ENCODE measurements at places on chromosomes 6 and 20.

GRCh38 chr6:21436625-21437024 lies 156.9 kb upstream of the SOX4 start:
- DNase-seq: no peak

DNA sequence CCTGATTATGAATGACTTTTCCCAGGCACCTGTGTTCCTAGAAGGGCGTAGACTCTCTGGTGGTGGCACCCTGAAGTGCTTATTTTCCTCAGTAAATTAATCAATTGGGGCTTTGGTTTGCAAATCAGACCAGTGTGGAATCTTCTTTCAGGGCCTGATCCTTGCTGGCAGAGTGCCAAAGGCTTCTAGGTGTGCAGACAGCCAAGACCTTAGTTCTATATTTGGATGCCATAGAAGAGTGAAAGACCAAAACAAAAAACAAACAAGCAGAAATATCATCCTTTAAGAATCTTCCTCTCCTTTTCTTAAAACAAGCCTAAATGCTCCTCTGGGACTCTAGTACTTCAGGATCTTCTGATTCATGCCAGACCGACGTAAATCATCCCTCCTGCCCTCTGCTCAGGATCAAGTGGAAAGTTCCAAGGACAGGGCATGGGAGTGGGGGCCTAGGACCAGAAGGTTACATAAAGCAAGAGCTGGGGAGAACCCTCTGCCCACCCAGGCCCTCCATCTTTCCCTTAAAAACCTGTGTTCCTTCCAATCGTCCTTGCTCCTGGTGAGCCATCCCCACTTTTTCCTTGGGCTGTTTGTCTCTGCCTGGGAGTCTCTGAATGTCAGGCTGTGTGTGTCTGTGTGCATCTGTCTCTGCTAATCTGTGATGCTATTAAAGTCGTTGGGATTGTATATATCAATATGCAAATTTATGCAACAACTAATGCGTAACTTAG lies 70.5 kb upstream of the MYLIP start:
- DNase-seq: no peak

GRCh38 chr6:36444470-36444869 lies 1.7 kb downstream of the KCTD20 start:
- DNase-seq: no peak

- no peak for DNase-seq
Observed at GRCh38 chr6:169231790-169232506, 21.7 kb downstream of the THBS2 start.

GRCh38 chr6:30940361-30940986 lies at the start of gene MUCL3:
MUCL3 (plus strand) TSS chr6:30940973; CDS start chr6:30941000, 27 bp downstream.
- no peak for DNase-seq

DNA sequence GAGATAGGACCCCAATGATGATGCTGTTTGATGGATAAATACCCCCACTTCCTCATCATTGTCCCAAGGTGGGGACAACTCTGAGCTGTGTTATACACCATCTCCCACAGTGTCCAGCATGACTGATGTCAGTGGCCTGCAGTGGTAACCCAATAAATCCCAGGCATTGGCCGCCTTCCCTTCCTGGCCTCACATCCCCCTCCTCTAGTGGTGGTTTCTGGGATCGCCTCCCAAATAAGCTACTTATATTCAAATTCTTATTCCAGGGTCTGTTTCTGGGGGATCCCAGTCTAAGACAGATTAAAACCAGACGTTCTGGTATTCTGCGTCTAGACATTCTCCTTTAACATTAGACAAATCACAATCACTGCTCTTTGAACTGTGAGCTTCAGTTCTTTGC lies 90.6 kb downstream of the SCP2D1 start:
- no peak for DNase-seq

- DNase-seq: no peak
Observed at GRCh38 chr6:42911171-42912021, 4.5 kb upstream of the PTCRA start.

DNA sequence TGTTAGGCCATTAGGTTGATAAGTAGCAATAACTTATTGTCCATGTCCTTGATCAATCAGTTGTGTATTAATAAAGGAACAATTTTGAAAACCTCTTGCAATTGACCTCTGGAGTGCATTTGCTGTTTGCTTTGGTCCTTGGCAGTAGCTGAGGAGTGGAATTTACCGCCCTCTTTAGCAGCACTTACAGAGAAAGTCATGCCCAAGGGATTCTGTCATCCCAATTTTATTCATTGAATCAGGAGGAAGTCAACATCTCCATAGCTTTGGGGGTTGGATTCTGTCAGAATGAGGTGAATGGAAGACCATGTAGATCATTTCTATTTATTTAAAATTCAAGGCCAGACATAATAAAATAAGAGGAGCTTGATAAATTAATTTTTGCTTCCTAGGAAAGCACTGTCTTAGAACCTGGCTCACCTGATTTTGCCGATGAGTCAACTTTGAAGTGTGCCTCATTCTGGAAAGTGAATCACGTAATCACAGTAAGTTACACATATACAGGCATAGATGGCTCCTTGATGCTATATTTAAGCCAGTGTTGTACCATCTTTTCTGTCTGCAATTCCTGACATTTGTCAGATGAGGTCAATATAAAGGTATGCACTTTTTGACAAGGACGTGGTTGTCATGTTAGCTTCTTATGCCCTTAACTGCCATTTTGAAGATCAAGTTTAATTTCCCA lies 128.7 kb upstream of the MLIP start:
- DNase-seq: no peak

- no peak for DNase-seq
Observed at GRCh38 chr6:53741034-53741823, 53.6 kb upstream of the LRRC1 start.

- DNase-seq: no peak
Observed at GRCh38 chr20:48651960-48652359, 175.8 kb downstream of the PREX1 start.

All from C1 segment of cervical spinal cord (tissue), 14 donors.